ENCODE measurements at places on chromosomes 13 and 19.

DNA sequence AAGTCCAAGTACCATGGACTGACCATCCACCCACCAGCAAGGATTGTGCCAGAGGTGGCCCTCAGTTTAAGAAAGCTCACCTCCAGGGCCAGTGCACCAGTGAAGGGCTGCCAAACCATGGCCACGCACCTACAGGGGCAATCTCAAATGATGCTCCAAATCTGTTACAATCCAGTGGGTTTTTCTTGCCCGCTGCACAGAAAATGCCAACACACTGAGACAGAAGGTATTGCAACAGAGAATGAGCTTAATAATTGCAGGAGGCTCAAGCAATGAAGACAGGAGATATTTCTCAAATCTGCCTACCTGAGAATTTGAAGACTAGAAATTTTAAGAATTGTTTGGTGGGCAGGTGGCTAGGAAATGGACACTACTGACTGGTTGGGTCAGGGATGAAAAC, 22.0 kb downstream of the CEACAM7 start:
- DNase-seq = no peak

- DNase-seq = no peak
These were observed 73.3 kb upstream of the WASF3 start for GRCh38 chr13:26484196-26484595.

DNA sequence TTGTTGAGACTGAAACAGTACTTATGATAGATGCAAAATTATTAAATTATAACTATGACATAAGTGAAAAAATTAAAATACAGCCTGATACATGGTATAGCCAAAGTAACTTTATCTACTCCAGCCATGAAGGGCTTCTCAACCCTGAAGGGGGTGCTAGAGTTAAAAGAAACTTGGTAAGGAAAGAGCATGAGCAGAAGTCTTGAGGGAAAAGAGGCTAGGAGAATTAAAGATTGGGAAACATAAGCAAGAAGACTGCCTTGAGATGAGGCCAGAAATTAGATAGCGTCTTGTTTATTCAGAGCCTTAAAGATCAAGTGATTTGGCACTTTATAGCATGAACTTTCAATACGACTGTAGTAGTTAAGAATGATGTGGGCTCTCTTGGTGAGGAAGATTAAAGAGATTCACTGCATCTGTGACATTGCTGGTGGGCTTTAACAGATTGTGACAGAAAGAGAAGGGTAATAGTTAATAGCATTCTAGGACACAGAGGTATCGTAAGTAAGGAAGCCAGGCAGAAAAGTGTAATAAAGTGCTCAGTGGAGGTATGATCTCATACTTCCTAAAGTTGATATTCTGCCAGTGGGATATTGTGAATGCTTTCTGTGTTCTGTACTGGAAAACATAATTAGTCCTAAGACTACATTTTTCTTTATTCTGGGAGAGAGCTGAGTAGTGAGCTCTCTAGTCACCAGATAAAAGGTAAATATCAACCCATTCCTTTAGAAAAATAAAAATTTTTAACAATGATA, 385.4 kb upstream of the PRR20A start:
- no peak for DNase-seq

- peak; percentile 17 for DNase-seq
These were observed 60.5 kb downstream of the CCNE1 start for GRCh38 chr19:29872224-29872731.

DNA sequence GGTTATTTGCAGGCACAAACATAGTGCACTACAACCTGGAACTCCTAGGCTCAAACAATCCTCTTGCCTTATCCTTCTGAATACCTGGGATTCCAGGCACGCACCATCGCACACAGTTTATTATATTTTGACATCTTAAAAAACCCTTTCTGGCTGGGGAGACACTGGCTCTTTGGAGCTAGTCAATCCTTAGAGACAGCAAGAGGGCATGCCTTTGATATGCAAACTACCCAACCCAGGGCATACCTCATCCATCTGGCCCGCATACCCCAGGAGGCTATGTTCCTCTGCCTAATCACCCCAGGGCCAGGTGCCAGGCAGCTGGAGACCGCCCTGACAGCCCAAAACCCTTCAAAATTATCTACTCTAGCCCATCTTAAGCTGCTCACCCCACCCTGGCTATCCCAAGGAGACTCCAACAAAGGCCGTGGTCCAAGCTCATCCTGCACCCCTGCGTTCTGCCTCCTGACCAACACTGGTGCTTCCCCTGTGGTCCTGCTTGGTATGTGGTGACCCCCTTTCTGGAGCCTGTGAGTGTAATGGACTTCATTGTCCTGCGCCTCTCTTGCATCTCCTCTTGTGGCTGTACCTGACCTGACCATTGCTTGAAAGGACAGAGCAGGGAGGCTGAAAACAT, 86.4 kb downstream of the RGCC start:
- no peak for DNase-seq

- DNase-seq = peak; percentile 56
These were observed 5.9 kb downstream of the RTBDN start for GRCh38 chr19:12828494-12828893.

- no peak for DNase-seq
These were observed 83.8 kb upstream of the TM9SF2 start for GRCh38 chr13:99417201-99418102.

Data from foreskin fibroblast (primary cell).